ENCODE measurements at places on chromosomes 6 and 20.

GRCh38 chr6:12324099-12324498 lies 33.9 kb downstream of the EDN1 start:
- DNase-seq, result no peak

DNA sequence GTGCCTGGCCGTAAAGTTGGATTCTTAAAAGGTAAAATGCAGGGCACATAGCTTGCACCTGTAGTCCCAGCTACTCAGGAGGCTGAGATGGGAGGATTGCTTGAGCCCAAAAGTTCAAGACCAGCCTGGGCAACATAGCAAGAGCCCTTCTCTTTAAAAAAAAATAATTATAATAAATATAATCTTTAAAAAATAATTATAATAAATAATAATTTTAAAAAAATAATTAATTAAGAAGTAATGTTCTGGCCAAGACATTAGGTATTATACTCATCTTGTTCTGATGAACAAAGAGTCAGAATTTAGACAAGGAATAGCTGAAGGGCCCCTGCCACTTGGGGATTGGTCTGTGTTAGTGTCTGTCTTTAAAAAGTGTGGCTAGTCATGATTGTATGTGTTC lies 13.9 kb downstream of the ENTPD6 start:
- DNase-seq, result no peak

DNA sequence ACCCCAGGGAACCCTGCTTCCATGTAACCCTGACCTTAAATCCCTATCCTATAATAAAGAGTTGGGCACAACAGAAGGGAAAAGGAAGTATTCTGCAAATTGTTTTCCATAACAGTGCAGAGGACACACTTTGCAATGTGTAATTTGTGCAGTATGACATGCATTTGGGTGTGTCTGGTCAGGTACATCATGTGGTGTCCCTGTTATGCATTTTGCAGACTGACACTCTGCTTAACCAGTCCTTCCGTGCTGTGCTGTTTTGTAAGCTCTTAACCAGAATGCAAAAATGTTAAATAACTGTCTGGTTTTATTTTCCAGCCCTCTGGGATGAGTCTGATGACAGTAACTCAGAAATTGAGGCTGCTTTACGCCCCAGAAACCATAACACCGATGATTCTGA lies 57.0 kb upstream of the XRN2 start:
- DNase-seq, result no peak

DNA sequence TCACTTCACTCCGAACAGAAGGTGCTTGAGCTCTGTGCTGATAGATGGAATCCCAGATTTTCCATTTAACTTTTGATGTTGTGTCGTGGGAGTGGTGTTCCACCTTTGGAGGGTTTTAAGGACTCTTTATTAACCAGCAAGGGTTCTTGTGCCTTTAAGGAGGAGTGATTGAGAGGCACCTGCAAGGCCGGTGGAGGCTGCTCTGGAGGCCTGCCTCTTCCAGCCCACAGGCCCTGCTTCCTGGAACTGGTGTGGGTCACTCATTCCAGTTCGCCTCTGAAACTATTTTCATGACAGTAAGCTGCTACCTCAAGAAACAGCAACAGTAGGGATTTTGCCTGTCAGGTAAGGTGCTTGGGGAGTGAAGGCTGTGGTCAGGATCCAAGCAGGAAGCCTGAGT lies 58.8 kb upstream of the APCDD1L start:
- no peak for DNase-seq

- DNase-seq, result no peak
Measured at GRCh38 chr6:72832271-72832670, 210.4 kb downstream of the KCNQ5 start.

GRCh38 chr6:135228486-135228885 lies 47.4 kb downstream of the MYB start:
- DNase-seq, result peak; percentile 57

DNA sequence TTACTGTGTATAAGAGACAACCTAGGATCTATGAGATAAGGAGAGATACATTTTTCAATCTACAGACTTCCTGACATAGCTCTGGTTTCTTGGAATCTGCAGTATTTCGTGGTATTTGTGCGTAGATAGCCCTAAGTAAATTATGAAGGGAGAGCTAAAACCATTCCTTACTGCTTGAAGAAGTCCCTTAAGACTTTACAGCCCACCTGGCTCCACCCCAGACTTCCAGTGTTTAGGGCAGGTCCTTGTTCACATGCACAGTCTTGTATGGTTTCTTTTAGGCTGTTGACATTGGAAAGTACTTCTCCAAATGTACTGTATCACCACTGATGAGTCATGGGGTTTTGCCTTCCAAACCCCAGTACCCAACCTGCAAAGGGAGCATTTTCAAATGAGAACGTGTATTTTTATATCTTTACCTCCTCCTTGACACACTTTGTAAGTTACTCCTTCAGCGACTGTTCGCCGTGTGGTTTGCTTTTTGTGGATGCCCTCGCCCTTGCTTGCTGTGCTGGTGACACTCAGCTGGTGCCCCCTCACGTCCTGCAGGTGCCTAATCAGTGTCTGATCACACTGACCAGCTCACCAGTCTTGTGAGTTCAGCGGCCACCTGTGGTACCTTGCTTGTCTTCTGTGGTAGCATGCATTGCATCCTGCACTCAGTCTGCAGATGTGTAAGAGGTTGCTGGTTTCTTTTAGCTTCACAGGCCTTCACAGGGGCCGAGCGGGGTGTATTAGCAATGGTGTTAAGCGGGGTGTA lies 73.3 kb downstream of the IGF2R start:
- DNase-seq, result peak; percentile 22

DNA sequence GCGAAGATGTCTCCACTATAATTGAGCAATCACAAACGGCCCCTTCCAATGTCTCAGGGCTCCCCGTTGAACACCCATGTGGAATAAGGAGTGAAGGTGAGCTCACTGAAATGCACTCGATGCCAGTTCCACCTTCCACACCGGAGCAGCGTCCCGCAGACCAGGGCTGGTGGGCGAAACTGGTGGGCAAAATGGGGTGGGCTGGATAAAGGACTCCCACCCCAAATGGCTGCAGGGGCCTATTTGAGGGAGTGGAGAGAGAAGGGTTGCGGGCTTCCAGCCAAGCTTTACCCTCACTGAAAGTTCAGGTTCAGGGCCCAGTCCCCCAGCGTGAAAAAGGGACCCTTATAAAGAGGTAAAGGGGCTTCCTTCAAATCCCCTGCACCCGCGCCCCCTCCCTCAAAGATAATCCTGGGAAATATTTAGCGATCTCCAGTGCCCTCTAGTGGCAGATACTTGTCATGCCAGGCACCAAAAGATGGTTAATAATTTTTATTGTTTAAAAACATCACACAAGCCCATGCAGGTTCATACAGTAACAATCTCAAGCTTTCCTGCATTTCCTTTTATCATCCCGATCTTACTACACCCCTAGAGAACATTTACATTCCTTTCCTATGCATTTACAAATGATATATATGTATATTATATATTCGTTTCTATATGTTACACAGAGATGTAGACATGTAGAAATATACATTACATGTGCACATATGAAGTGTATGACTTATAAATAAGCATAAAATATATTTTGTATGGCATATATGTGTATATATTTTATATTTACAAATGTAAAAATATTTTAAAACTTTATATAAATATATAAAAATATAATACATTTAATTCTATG lies 58.2 kb upstream of the NKX2-2 start:
- DNase-seq, result no peak

GRCh38 chr6:40661726-40662125 lies 74.6 kb upstream of the LRFN2 start:
- no peak for DNase-seq

GRCh38 chr6:42306439-42307140 lies 88.9 kb upstream of the MRPS10 start:
- DNase-seq, result no peak

- DNase-seq, result no peak
Measured at GRCh38 chr6:133359256-133359655, 118.1 kb downstream of the EYA4 start.

DNA sequence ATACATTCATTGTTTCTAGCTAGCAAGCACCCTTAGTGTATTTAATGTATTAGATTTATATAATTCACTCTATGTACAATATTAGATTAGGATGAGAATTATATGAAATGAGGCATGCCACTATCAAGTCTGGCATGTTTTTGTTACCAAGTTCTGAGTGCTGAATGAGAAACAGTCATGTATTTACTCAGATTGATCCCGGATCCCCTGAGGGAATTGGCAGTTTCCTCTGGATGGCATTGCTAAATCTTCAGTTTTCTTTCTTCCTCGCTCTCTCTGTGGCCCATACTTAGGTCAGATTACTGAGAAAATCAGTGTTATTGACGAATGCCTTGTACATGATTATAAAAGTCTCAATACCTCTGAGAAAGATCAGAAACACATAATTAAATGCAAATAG lies 66.6 kb downstream of the CDKAL1 start:
- no peak for DNase-seq

DNA sequence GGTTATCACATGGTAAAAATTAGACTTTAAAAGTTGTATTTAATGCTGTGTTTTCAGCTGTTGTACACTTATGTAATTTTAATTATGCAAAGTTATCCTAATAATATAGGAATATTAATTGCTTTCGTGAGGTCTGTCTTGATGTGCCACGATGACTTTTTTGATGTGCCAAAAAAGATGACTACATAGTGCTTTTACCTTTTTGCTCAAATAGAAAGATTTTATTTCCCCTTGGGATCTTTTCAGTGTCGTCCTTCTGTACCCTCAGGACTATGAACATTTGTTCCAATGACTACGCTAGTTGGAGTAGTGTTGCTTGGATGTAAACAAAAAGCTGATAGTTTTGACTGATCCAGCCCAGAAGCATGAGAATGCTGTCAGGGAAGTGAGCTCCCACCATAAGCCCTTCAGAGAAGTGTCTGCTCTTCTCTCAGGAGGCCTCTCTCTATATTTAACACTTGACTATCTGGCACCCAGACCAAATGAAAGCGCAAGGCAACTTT lies 1.2 kb upstream of the CD164 start:
- no peak for DNase-seq

- no peak for DNase-seq
Measured at GRCh38 chr6:107941627-107942026, 16.4 kb downstream of the SEC63 start.

GRCh38 chr20:13009682-13010406 lies 1.1 kb downstream of the SPTLC3 start:
- peak; percentile 98 for DNase-seq

DNA sequence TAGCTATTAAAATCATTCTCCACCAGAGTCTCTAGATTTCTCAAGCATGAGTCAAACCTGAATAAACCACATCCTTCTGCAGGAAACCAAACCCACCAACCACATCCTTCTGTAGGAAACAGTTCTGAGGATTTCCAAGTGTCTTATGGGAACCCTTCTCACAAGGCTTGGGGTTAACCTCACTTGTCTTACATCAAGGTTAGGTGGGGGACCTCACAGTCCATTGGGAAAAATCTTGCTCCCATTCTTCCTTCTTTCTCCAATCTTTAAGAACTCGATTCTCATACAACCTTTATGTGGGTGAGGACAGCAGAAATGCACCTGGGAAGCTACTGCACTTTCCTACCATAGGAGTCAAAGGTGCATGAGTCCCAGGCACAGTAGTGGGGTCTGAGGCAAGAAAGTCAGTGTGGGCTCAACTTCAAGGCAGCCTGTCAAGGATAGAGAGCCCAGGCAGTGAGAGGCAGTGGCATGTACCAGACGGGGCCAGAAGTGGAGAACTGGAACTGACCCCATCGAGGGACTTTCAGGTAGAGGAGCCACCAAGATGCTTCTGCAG lies 114.5 kb downstream of the SLC22A3 start:
- peak; percentile 94 for DNase-seq

DNA sequence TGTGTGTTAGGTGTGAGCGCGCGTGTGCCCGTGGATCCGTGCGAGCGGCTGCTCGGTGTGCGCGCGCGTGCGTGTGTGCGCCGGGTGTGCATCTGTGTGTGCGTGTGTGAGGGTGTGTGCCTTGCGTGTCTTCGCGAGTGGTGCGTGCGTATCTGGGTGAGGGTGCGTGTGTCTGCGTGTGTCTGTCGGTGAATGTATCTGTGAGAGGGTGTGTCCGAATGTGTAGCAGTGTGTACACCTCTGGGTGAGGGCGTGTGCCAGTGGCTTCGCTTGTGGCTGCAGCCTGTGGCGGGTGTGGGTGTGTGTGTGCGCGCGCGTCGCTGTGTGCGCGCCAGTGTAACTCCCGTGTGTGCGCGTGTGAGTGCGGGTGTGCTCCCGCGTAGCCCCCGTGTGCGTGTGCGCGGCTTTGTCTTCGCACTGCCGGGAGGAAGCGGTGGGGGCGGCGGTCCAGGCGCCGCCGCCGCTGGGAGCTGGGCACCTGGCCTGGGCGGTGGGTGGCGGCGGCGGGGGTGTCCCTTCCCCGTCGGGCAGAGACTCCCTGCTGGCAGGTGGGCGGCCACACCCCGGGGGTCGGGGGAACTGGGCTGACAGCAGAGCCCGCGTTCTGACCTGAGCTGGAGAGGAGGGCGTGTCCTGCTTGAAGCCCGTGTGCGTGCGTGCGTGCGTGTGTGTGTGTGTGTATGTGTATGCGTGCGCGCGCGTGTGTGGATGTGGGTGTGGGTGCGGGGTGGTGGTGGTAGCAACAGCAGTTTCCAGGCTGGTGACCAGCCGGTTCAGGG lies 61.3 kb upstream of the EPB41L1 start:
- peak; percentile 24 for DNase-seq

GRCh38 chr20:49501917-49502316 lies 19.4 kb upstream of the KCNB1 start:
- no peak for DNase-seq

GRCh38 chr6:149372062-149372461 lies 28.0 kb upstream of the SUMO4 start:
- no peak for DNase-seq

- no peak for DNase-seq
Measured at GRCh38 chr20:17453592-17453991, 77.6 kb downstream of the BFSP1 start.

- DNase-seq, result no peak
Measured at GRCh38 chr6:38730140-38730862, 15.2 kb downstream of the DNAH8 start.

- no peak for DNase-seq
Measured at GRCh38 chr6:40551966-40552505, 35.1 kb downstream of the LRFN2 start.

GRCh38 chr6:82264321-82264720 lies 16.8 kb upstream of the IBTK start:
- DNase-seq, result no peak

DNA sequence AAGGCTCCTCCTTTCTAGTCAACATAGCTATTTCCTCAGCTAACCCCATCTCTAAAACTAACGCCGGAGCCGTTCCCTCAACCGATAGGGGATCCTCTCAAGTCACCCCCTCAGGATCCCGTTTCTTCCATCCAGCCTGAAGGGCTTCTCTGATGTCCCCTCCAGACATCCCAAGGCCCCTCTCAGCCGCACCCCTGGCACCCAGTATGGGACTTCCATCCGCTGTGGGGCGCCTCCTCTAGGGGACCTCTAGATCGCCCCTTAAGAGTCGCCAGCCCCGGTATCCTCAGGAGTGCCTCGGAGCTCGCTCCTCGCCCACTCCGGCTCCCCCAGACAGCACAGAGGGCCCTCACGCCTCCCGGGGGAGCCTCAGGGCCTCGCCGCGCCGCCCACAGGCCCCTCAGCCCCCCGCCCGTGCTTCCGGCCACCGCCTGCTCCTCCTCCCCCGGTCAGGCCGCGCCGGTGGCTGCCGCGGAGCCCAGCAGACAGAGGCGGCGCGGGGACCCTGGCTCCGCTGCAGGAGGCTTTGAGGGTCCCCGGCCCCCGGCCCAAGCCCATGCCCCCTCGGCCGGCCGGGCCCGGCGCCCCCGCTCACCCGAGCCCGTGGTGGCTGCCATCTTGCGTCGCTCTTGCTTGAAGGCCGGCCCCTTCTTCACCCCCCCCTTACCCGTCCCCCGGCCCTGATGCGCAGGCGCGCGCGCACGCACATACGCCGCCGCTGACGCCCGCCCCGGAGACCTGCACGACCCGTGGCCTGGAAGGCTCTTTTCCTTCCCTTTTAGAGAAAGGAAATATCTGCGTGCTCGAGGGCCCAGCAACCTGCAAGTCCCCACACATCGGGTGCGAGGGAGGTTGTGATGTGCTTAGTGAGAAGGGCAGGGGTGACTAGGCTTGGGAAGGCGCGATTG lies at the start of gene UBE2V1:
Gene UBE2V1 (minus strand): TSS at position 639 of the 908 bp plus-strand sequence. CDS start 22 bp downstream, at position 617.
- peak; percentile 82 for DNase-seq
